ENCODE measurements at places on chromosomes 6 and 20. TPM values are rescaled to one million over a fixed set of nuclear protein-coding genes. Genes with fewer than 3 reads are reported as not detected.

DNA sequence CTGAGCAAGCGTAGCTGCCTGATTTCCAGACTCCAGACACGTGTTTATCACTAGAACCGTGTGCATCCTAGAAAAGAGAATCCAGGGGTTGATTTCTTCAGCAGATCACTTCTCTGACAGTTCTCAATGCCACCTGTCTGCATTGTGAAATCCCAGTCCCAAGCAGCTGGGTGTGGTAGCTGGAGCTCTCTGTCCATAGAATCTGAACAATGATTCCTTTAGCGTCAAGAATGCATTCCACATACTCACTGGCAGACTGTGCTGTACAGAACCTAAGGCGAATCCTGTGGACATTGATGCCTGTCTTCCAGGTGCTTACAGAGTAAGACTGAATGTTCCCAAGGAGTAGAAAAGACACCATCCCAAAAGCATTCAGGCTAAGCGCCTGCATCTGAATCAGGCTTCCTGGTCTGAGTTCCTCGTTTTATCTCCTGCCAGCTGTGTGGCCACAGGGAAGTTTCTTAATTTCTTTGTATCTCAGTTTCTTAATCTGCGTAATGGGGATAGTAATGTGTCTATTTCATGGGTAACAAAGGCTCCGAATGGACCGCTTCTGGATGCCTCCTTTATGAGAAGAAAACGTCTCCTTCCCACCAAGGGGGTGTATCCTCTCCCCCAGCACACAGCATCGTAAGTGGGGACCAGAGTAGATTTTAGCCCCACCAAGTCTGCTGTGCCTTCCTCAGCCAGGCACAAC, 10.4 kb upstream of the TRAF3IP2 start:
- no peak for DNase-seq

GRCh38 chr6:96659084-96659845, 96.3 kb downstream of the FHL5 start:
- DNase-seq: no peak

GRCh38 chr20:19555726-19556125, 202.3 kb upstream of the RIN2 start:
- DNase-seq: no peak

DNA sequence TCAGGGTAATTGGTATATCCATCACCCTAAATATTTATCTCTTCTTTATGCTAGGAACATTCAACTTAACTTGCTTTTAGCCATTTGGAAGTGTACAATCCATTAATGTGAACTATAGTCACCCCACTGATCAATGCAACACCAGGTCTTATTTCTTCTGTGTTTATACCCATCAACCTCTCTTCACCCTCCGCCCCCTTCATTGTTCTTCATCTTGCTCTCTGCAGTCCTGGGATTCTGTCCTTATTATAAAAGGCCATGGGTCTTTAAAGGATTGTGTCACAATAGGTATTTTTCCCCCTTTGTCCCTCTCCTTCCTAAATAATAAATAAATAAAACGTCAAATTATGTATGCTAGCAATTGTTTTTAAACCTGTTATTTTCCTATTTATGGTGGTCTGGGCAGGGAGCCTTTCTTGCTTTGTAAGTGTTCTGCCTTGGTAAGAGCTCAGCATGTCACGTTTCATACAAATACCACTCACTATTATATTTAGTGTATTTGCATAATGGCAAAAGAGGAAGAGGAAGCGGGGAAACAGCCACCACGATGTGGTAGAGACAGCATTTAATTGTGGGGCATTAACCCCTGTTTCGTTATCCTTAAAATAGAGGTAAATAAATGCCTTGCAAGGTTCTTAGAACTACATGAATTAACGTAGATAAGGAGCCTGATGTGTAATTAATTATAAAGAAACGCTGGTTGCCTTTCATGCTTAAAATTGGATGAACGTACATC, 1.9 kb downstream of the ABRACL start:
- no peak for DNase-seq

DNA sequence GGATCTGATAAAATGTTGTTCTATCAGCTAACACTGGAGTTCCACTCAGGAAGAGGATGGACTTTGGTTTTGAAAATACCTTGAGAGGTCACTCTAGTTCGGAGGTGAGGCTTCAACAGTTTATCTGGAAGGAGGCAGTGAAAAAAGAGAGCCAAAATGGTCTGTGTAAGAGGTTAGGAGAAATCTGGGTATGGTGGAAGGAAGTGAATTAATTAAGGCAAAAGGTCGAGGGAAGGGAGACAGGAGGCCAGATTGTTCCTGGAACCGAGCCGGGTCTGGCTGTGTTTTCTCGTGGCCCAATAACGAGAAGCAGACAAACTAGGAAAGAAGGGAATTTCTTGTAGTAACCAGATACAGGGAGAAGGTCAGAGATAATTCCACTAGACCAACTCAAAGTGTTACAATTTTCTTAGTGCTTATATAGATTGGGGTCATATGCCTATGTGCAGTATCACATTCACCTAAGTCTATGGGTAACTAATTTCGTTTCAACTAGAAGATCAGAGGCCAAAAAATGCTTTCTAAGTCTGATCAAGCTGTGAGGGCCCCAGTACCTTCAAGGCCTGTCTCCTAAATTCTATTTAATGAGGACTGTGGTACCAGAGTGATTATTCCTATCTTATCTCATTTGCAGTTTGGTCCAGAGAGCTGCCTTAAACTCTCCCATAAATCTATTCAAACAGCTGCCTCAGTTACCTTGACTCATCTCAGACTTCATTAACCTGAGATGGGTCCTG, 96.0 kb upstream of the SNX9 start:
- no peak for DNase-seq

GRCh38 chr6:13238640-13239216, 89.6 kb downstream of the TBC1D7 start:
- no peak for DNase-seq

GRCh38 chr6:134816780-134817179, 133.1 kb downstream of the ALDH8A1 start:
- no peak for DNase-seq

DNA sequence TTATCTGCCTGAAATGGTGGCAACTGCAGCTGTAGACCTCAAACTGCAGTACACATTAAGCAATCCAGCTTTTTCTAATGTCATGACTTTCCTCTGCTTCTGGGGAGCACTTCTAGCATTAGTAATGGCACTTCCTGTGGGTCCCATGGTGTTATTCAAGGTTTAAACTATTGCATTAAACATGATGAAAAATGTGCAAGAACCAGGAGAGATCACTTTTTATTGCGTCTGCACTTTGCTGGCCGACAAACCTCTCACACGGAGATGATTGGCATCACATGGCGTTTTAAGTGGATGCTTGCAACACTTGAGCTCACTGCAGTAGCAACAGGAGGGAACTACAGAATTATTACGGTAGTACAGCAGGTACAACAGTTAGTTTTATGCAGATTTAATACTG, 148.4 kb downstream of the HIVEP2 start:
- no peak for DNase-seq

DNA sequence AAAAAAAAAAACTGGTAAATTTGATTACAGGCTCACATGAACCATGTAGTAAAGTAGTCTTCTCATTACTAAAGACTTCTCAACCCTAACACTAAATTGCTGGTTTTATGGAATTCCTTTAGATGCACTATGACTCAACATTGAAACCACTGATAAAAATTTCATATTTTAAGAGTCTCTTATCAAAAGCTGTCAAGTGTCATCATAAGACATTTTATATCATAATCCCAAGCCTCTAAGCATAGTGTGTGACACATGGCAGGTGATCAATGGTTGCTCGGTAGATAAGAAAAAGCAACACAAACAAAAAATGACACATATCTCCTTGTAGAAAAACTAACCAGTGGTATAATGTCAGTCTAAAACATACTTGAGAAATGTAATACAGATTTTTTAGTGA, 258.4 kb downstream of the RNGTT start:
- no peak for DNase-seq

GRCh38 chr6:102223942-102224341, 830.4 kb downstream of the GRIK2 start:
- no peak for DNase-seq

DNA sequence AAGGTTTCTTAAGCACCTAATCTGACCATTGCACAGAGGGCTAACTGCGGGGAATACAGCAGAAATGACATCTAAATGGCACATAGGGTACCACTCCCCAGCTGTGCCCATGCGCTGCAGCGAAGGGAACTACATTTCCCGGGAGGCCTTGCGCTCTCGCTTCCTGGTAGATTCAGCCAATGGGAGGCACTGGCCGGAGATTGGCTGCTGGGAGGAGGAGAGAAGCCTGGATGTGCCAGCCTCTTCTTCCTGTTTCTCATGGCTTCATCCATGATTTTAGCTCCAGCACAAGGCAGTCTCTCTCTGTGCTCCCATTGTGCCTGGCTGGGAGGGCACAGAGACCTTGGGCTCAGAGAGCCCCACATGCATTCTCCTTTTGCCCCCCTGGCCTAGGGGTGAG, 101.7 kb upstream of the FOXA2 start:
- no peak for DNase-seq

GRCh38 chr6:142014515-142014914, 118.2 kb upstream of the GJE1 start:
- no peak for DNase-seq

- DNase-seq: no peak
These were observed 141.1 kb downstream of the SYNDIG1 start for GRCh38 chr20:24610341-24611115.

GRCh38 chr6:8064638-8065518, 689 bp upstream of the BLOC1S5 start:
- DNase-seq: no peak

- no peak for DNase-seq
These were observed 27.2 kb downstream of the MCUR1 start for GRCh38 chr6:13787137-13787536.

- no peak for DNase-seq
These were observed 443.1 kb upstream of the OPRM1 start for GRCh38 chr6:153595903-153596302.

GRCh38 chr6:120584111-120584760, 750.0 kb downstream of the TBC1D32 start:
- DNase-seq: no peak

Gene GSTA3
- total RNA-seq: 20.2 TPM

Gene ADAM33
- 18.2 TPM for total RNA-seq

Gene COL9A1
- total RNA-seq: 9.4 TPM

Gene SPDEF
- total RNA-seq: 738 TPM

Gene C2
- total RNA-seq: 16.0 TPM

Gene RAET1G
- 4.4 TPM for total RNA-seq

Gene TAAR1
- not detected for total RNA-seq

Measured in prostate gland (tissue), 2 donors.